ENCODE measurements at places on chromosomes 6 and 20.

DNA sequence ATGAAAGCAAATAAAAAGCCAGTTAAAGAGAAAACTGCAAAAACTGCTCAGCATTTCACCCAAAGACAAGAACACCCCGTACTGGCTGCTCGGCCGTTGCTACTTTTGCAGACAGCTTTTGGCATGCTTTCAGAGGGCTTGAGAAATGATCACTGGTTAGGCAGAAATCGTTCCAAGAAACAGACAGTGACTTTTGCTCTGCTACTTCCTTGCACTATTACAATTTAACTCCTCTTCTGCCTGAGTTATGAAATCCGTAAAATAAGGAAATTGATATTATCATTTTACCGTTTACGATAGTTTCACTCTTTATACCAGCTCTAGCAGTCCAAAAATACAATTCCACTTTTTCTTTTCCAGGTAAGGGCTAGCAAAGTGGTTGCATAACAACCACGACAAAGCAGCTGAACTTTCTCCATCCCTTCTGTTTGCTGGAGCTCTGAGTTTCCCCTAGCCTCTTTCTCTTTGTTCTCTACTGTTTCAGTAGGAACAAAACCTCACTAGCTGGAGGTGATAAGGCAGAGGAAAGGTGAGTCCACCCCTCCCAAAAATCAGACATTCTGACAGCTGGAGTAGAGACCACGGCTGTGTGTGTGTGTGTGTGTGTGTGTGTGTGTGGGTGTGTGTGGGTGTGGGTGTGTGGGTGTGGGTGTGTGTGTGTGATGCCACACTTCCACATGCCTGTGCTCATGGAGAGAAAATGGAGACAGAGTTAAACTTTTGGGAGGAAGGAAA, 191.8 kb upstream of the RREB1 start:
- DNase-seq = no peak

- DNase-seq = peak; percentile 43
These were observed 57.4 kb downstream of the ARHGAP40 start for GRCh38 chr20:38658879-38659596.

GRCh38 chr20:62298577-62299249, 4.1 kb upstream of the ADRM1 start:
- DNase-seq = no peak

DNA sequence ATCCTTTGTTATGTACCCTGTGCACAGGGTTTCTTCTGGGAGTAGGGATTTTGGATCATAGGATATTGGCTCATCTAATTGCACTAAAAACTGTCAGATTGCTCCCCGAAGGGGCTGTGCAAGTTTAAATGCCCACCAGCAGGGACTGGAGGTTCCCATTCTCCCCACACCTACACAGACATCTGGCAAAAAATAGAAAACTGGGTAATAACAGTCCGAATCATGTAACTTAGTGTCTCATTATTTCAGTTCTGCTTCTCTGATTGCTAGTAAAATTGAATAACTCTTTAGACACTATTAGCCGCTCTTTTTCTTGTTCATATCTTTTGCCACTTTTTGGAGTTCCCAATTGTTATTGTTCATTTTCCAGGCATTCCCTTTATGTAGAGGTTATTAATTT, 5.3 kb downstream of the PSMF1 start:
- DNase-seq = no peak

DNA sequence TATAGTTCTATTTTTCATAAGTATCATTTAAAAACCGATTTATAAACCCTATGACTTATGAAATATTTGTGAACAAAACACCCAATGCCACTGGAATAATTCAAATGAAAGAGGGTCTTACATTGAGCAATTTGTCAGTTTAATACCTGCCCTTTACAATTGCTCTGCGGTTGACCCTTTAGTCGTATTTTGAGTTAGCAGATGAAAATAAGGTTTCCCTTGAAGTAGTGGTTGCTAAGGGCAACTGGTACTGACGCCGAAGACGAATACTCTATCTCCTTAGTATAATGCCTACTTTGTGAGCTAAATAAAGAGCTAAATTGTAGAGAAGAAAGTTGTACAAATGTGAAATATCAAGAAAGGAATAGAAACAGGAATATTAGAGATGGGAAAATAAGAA, 69.4 kb downstream of the KCNQ5 start:
- DNase-seq = no peak

GRCh38 chr6:136666041-136666440, 115.8 kb upstream of the MAP7 start:
- DNase-seq = no peak

- DNase-seq = no peak
These were observed 3.7 kb upstream of the BEND3 start for GRCh38 chr6:107118976-107119375.

- no peak for DNase-seq
These were observed 74.4 kb upstream of the PLEKHG1 start for GRCh38 chr6:150525300-150525699.

- DNase-seq = no peak
These were observed 1.7 kb upstream of the PRELID3B start for GRCh38 chr20:59044295-59044694.

GRCh38 chr6:46221222-46221793, 50.5 kb upstream of the ENPP5 start:
- DNase-seq = peak; percentile 18

DNA sequence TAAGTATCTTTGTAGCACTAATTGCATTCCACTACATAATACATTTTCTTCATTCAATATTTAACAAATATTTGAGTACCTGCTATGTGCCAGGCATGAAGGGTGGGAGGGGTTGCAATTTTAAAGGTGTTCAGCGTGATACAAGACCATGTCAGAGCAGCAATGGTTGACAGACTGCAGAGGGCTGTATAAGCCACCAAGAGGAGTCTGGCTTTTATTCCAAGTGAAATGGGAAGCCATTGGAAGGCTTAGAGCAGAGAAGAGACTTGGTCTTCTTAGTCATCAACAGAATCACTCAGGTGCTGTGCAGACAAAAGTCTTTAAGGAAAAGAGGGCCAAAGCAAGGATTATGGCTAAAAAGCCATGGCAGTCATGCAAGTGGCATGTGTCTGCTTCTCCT, 360.8 kb upstream of the ARID1B start:
- no peak for DNase-seq
